ENCODE measurements at places on chromosomes 5 and 9.

- DNase-seq, result no peak
These were observed 43.8 kb upstream of the ZNF300 start for GRCh38 chr5:150948539-150948938.

- DNase-seq, result no peak
These were observed 1.2 kb downstream of the RNF14 start for GRCh38 chr5:141969783-141970771.

GRCh38 chr9:71243951-71244350 lies 122.5 kb upstream of the TRPM3 start:
- DNase-seq, result no peak

DNA sequence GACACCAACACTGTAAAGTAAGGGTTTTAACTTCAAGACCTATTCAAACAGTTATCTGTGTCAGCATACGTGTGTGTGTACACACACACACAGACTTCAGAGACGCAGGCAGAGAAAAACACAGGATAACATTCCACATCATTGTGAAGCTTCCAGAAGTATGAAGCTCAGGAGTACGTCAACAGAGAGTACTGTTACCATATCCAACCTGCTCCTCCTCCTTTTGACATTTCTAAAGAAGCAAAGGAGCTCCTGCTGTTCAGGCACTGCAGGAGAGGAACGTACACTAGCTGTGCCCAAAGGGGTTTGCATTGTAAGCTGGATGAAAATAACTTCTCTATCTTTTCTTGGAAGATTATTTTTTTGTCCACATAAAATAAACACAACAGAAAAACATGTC lies 180.7 kb downstream of the MEF2C start:
- DNase-seq, result no peak

- no peak for DNase-seq
These were observed 960 bp downstream of the CANX start for GRCh38 chr5:179699616-179700237.

DNA sequence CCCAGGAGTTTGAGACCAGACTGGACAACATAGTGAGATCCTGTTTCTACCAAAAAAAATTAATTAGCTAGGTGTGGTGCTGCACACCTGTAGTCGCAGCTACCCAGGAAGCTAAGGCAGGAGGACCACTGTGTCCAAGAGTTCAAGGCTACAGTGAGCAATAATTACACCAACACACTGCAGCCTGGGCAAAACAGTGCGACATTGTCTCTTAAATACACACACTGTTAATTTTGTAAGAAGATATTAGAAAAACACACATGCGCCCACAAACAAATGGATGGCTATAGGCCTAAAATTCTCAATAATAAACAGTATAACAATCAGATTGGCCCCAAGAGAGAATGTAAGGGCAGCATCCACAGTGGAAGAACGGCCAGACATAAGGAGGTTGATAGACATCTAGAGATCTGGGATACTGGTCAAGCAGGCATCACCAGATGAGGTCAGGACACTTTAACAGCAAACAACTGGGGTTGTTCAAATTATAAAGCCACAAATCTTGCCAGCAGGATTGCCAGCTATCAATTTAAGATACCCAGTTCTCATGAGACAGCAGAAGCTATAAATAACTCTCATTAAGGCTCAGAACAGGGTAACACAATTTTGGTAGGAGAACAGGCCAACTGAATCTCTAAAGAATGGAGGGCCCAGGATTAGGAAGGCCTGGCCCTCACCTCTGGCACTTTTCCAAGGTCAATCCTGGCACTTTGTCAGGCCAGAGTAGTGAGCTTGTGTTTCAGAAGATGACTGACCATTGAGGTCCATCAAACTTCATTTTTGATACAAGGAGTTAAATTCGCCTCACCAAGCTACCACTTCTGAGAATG lies 29.5 kb downstream of the GOLPH3 start:
- no peak for DNase-seq

GRCh38 chr5:131854134-131854533 lies 57.3 kb upstream of the FNIP1 start:
- no peak for DNase-seq

All from sigmoid colon (tissue), 7 donors.